ENCODE measurements at places on chromosomes 2 and 18.

DNA sequence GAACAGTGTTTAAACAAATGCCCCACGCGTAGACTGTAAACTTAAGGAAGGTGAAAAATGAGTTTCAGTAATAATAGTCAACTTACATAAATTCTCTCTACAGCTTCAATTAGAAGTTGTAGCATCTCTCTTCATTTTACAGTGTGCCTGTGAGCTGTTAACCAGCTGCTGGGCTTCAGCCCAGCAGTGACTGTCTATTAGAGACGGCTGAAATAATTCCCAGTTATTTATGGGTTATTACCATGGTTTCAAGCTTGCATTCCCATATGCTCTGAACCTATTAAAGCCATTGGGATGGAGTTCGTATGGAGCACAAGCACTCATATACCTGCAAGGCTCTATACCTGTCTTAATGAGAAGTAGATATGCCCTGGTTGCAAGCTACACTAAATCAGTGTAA lies 501.1 kb downstream of the CNTNAP5 start:
- DNase-seq, result no peak

GRCh38 chr2:163652751-163653150 lies 83.1 kb downstream of the FIGN start:
- DNase-seq, result no peak

DNA sequence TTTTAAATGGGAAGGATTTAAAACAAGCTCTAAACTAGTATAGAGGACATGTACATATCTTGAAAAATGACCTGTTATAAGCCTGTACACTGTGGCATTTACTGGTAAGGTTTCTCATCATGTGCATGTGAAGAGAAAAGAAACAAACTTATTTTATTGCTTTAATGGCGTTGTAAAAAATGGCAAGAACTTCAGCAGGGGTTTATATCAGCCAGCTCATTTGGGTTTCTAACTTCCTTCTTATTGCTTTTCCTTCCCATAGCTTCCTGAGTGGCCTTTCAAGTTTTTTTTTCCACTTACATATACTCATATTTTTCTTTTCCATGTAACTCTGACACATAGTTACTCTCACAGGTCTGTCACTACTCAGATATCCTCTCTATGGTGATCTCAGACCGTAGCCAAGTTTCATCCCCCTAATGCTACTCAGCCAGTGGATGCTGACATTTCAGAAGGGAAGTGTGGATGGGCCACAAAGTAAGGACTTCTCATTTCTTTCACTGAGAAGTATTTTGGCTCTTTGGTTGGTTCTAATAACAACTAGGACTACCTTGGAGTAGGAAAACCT lies 198.2 kb downstream of the PARD3B start:
- no peak for DNase-seq

DNA sequence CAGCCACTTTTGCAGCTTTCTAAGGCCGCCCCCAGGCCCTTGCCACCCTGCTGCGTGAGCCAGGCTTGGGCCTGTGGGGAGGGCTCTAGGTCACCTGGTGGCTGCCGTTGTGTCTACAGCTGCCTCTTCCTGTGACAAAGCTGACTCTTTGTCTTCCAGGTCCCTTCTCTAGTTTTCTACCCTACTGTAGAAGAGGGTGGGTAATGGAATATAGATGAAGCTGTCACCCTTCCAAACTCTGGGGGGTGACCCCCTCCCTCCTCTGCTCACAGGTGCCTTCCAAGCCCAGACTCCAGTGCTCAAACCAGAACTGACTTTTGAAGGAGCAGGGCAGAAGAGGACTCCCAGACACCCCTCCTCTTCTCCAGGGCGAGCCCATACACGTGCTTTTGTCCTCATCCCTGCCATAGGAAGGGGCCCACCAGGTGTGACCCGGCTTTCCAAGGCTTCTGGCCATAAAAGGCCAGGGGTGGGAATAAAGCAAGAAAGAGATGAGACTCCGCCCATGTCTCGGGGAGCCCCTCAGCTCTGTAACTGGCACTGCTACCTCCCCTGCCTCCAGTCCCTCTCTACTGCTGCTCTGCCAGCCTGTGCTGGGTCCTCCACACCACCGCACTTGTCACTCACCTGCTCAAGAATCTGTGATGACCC lies 17.9 kb upstream of the SDC1 start:
- DNase-seq, result no peak

- no peak for DNase-seq
Measured at GRCh38 chr2:104473546-104473945, 380.4 kb upstream of the POU3F3 start.

GRCh38 chr2:101644842-101645383 lies 52.6 kb upstream of the MAP4K4 start:
- no peak for DNase-seq

DNA sequence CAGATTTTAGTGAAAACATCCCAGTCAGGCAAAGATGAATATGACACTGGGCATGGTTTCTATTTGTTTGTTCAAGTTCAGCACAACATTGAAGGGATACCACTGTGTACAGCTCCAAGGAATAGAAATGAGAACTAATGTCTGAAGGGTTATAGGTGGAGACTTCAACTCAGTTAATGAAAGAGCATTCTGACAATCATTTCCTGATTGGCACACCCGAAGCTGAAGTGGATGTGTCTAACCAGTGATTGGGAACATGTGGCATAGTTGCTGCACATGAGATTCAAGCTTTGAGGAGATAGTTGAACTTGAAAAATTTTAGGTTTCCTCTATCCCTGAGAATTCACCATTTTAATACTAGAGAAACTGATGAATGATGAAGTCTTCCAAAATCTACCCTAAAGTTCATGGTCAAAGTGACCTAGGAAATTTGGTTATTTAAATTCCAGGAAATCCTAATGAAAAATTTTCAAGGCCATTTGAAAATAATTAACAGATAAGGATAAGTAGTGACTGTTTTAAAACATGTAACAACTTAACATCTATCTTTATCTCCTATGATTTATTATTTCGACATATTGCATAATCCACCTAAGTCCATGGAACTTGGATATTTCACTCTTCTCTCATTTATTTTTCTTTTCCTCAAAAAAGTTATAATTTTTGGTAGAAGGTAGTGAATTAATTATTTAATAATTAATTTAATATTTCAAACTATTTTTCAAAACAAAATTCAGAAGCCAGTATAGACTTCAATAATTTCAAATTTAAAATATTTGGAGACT lies 38.0 kb downstream of the SLC9A4 start:
- DNase-seq, result no peak

- DNase-seq, result peak; percentile 62
Measured at GRCh38 chr2:237581751-237582746, 8.5 kb downstream of the RAB17 start.

DNA sequence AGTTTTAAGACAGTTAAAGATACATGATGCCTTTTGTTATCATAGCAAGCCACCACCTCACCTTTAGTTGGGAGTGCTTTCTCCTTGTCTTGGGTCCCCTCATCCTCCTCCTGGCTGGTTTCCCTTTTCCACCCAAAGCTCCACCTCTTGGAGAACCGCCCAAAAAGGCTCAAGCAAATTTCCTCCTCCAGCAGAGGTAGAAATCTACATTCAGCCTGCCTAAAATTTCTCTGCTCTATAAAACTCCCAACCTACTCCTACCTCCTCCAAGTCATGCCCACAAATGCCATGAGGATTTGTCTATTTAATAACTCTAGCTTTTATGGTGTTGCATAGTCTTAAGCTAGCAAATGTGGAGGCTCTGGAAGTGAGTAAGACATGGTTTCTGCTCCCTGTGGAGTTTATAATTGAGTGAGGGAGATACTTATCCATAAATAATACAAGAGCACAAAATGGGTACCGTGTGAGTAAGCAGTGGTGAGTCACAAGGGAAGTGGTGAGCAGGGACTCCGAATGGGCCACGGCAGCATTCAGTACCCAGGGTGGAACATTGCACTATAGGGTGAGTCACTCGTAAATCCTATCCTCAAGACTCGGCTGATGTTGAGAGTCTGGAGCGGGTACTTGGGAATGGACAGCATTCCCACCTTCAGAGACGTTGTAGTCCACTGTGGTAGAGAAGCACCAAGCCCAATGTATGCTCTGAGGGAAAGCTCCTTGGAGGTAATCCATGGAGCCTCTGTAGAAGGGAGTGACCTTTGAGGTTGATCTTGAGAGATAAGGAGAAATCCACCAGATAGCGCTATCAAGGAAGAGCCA lies 146.3 kb downstream of the RTN4 start:
- no peak for DNase-seq

DNA sequence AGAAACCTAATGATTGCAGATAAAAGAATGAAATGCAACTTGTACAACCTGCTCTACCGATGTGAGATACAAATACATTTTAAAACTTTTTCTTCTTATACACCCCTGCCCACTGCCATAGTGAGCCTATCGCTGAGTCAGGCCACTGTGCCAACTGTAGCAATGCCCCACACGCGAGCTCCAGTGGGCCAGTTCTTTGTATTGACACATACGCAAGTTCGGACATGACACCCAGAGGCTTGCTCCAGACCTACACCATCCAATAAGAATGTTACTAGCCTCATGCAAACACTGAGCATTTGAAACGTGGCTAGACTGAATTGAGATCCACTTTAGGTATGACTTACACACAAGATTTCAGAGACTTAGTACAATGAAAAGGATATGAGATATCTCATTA lies 340.1 kb downstream of the ARHGAP15 start:
- DNase-seq, result no peak

DNA sequence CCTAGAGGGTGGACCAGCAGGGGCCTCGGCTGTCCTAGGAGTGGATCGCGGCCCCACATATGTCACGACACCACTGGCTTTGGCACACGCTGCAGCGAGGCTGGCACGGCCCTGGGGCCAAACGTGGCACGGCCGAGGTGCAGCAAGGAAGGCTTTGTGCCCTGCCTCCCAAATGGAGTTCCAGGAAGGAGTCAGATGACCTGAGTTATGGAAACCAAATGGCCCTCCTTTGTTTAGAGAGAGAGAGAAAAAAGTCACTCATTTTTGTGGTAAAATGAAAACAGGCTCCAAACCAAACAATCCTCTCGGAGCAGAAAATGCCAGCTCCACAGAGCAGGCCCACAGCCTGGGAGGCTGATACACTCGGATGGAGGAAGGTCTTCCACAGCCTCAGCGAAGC lies 105.6 kb downstream of the ANTXR1 start:
- DNase-seq, result no peak

DNA sequence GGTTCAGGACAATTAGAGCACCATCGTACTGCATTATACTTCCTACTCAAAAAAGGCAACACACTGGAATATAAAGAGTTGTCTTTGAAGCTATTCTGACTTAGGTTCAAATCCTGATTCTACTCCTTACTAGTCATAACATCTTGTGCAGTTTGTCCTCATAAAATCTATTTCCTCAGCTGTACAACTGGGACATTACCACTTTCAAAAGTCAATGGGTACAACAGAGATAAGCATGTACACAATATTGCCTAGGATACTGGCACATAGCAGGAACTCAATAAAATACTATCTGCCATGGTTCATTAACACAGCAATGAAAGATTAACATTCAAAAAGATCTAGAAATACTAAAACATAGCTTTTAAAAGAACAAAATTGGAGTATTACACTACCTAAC lies 11.3 kb downstream of the SOS1 start:
- no peak for DNase-seq

- no peak for DNase-seq
Measured at GRCh38 chr2:104704496-104705245, 149.2 kb upstream of the POU3F3 start.

DNA sequence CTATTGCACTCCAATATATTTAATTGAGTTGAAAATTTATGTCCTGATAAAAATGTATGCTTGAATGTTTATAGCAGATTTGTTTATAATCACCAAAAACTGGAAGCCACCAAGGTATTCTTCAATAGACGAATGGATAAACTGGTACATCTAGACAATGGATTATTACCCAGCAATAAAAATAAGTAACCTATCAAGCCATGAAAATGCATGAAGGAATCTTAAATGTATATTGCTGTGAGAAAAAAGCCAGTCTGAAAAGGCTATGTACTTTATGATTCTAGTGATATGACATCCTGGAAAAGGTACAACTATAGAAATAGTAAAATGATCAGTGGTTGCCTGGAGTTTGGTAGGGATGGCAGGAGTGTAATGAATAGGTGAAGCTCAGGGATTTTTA lies 580.7 kb downstream of the DCC start:
- no peak for DNase-seq

GRCh38 chr2:26850000-26850431 lies 2.1 kb downstream of the DPYSL5 start:
- no peak for DNase-seq

DNA sequence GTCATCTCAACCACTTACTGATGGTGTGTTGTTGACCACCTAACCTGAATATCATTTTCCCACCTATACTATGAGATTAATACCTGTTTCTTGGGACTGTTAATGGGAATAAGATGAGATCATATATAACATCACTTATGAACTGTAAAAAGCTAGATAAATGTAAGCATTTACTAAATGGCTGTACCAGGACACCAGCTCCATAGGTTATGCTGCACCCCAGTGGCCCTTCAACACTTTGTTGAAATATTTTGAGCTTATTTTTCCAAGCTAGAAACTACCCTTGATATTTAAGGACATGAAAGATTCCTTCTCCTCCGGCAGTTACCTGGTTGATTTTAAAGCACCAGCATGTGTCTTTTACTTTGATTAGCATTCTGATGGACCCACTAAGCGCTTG lies 138.0 kb upstream of the CDCA7 start:
- DNase-seq, result no peak

- no peak for DNase-seq
Measured at GRCh38 chr2:19036091-19036490, 322.3 kb downstream of the OSR1 start.

GRCh38 chr2:229775614-229776313 lies 61.4 kb upstream of the DNER start:
- no peak for DNase-seq

- no peak for DNase-seq
Measured at GRCh38 chr2:168519534-168520308, 63.6 kb downstream of the CERS6 start.

- no peak for DNase-seq
Measured at GRCh38 chr2:223494942-223495341, 107.2 kb downstream of the SCG2 start.

GRCh38 chr2:68837164-68837860 lies 33.9 kb downstream of the BMP10 start:
- DNase-seq, result no peak

- DNase-seq, result no peak
Measured at GRCh38 chr2:46814160-46814961, 101.2 kb downstream of the MCFD2 start.

GRCh38 chr18:21167641-21168377 lies 56.2 kb upstream of the ROCK1 start:
- peak; percentile 32 for DNase-seq

- no peak for DNase-seq
Measured at GRCh38 chr2:143705108-143705707, 576.0 kb downstream of the ARHGAP15 start.

GRCh38 chr2:19874726-19875125 lies 27.1 kb downstream of the TTC32 start:
- DNase-seq, result no peak

DNA sequence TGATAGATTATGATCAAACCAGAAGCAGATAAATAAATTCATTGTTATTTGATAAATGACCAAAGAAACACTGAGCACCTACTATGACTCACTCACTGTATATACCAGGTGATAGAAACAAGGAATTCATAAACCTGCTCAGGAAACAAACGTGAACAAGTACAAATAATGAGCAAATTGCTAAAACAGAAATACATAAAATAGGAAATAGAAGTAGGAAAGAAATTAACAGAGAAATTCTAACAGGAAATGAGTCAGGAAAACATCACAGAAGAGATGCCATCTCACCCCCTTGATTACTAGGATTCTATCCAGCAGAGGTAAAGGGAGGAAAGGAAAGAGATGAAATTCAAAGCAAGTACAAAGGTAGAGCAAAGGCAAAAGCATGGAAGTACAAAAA lies 31.3 kb downstream of the EXOC6B start:
- no peak for DNase-seq

GRCh38 chr2:130252880-130253645 lies 54.8 kb upstream of the TUBA3E start:
- no peak for DNase-seq

All from spinal cord (tissue), 10 donors.